ENCODE measurements at places on chromosomes 11 and 22.

GRCh38 chr22:45290410-45290936 is 5.7 kb downstream of the UPK3A start:
- no peak for DNase-seq

- no peak for DNase-seq
Measured at GRCh38 chr11:133639408-133639807, 107.1 kb upstream of the OPCML start.

- DNase-seq, result no peak
Measured at GRCh38 chr11:117259417-117259816, 26.9 kb downstream of the RNF214 start.

DNA sequence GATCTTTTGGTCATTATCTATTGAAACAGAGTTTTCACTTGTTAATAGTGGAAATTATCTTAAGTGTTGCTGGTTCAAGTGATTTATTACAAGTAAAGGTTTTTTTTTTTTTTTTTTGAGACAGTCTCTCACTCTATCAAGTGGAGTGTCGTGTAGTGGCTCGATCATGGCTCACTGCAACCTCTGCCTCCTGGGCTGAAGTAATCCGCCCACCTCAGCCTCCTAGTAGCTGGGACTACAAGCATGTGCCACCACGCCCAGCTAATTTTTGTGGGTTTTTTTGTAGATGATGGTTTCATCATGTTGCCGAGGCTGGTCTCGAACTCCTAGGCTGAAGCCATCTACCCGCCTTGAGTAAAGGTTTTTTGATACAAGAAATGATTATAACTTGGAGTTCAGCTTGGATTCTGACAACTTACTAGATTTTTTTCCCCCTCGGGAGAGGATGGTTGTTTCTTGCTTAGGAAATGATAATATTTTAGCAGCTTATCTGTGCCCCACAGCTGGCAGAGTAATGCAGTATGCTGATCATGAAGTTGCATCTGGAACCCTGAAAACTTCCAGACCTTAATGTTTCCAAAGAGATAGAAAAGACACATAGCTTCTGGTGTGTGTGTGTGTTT is 68.9 kb downstream of the MTMR3 start:
- DNase-seq, result no peak

DNA sequence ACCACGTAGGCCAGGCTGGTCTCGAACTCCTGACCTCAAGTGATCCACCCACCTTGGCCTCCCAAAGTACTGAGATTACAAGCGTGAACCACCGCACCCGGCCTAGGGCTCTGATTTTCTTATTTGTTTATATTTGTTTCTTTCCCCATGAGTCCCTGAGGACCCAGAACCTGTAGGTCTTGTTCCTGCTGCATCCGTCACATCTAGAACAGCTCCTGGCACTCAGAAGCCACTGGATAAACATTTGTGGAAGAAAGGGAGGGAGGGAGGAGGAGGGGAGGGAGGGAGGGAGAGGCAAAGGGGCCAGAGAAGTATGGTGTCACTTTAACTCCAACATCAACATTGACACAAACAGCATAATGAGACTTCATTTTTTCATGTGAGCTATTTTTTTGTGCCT is 67.7 kb downstream of the CELSR1 start:
- DNase-seq, result no peak

GRCh38 chr11:109973486-109973885 is 119.7 kb upstream of the ZC3H12C start:
- DNase-seq, result no peak

DNA sequence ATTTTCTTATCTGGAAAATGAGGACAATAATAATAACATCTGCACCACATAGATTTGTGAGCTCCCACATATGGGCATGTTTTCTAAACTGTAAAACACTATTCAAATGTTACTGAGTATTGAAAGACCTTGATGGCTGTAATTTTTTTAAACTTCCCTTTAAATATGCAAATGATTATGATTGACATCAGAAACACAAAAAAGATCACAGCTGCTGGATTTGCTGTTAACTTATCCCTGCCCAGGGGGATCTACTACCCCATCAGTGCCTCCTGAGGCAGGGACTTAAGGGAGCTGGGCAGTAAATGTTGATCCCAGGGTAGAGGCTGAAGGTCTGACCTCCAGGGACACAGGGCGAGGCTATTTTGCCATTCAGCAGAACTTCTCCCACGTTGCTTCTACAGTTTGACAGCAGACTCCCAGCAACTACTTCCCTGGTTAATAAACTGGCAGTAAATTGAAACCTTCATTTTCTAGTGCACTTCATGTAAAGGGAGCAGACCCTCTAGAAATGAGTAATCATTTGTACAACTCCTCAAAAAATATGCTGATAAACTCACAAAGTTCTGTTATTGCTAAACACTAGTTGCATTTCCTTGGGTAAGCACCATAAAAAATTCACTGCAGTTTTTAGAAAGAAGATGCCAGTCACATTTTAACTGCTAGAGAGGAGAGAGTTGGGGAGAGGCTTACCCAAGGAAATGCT is 20.3 kb downstream of the TMPRSS5 start:
- DNase-seq, result no peak

- DNase-seq, result no peak
Measured at GRCh38 chr11:95499516-95500135, 268.6 kb upstream of the SESN3 start.

GRCh38 chr11:15216678-15217077 is 102.0 kb downstream of the INSC start:
- DNase-seq, result no peak

DNA sequence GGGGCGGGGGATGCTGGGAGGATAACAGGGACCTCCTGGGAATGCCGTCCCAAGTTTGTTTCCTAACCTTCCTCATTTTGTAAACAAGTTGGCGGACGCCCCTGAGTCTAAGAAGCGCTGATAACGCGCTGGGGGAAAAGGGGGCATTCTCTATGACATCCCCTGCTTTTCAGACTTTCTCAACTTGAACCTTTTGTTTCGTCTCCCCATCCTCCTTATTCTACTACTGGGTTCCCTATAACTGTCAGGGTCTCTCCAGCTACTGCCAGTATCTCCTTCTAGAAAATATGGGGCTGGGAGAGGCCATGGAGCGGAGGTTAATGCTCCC is 654 bp downstream of the TMEM86A start:
- DNase-seq, result no peak

DNA sequence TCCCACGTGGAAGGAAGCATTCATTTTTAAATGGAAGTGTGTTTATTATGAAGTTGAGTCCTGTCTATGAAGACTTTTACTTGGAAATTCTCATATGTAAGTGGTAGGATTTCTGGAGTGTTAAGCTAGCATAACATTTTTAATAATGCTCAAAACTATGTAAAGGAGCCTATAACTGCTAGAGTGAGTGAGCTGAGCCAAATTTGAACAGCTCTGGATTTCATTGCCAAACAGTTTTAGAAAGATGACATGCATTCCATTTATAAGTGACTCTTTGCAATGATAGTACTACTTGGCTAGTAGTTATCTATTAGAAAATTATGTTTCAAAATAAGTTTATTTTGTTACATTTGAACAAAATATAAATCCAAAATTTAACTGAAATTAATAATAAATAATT is 721.2 kb downstream of the LUZP2 start:
- DNase-seq, result no peak

DNA sequence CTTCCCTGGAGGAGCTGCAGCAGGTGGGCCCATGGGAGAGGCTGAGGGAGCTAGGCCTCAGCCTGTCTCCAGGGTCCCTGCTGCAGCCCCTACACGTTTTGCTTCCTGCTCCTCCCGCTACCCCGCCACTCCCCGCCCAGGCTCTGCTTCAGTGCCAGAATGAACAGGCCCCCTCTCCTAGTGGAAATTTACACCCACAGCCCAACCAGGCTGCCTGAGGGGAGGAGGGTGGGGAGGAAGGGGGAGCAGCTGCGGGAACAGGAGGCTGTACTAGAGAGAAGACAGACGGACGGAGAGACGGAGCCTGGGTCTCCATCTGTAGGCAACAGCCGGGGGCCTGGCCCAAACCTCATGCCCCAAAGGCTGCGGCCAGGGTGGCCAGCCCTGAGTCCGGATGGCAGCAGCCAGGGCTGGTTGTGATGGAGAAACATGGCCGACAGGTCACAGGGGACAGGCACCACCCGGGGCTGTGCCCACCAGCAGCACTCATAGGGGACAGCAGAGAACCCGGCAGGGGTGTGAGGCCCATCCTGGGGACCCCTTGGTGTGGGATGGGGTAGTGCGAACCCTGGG is 20.6 kb downstream of the FLRT1 start:
- DNase-seq, result no peak

DNA sequence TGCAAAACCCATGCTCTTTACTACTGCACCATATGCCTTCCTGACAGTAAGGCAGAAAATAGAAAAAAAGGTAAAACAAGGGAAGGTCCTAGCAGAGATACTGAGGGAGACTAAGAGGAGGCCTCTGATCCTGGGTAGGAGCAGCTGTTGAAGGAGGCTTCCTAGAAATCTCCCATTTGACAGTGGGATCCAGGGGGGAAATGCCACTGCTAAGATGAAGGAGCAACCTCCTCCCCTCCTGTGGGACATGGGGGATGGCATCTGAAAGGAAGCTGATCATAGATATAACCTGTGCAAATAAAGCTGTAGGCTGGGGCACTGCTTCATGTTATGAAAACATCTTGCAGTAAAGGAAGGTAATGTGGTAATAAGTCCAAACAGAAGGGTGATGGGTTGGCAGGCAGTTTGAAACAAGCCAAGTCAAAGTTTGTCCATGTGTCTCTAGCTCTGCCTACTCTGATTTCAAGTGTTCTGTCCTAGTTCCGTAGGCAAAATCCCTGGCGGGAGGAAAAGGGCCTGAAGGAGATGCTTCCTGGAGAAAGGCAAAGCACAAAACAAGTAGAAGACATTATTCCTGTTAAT is 86.7 kb upstream of the EED start:
- no peak for DNase-seq

GRCh38 chr11:43837879-43838278 is 42.8 kb upstream of the ALKBH3 start:
- no peak for DNase-seq

- DNase-seq, result no peak
Measured at GRCh38 chr22:48647606-48648515, 1179.8 kb downstream of the BRD1 start.

DNA sequence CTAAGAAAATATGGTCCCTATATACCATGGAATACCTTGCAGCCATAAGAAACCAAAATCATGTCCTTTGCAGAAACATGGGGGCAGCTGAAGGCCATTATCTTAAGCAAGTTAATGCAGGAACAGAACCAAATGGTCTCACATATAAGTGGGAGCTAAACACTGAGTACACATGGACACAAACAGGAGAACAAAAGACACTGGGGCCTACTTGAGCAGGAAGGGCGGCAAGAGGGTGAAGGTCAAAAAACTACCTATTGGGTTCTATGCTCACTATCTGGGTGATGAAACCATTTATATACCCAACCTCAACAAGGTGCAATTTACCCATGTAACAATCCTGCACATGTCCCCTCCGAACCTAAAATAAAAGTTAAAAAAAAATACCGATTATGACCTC is 22.5 kb downstream of the GAS2 start:
- DNase-seq, result no peak

DNA sequence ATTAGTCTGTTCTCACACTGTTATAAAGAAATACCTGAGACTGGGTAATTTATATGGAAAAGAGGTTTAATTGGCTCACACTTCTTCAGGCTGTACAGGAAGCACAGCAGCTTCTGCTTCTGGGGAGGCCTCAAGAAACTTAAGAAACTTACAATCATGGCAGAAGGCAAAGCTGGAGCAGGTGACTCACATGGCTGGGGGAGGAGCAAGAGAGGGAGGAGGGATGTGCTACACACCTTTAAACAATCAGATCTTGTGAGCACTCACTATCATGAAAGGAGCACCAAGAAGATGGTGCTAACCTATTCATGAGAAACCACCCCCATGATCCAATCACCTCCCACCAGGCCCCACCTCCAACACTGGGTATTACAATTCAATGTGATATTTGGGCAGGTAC is 381.6 kb downstream of the ETS1 start:
- DNase-seq, result no peak

GRCh38 chr11:27406498-27407354 is 43.7 kb upstream of the CCDC34 start:
- DNase-seq, result no peak

- no peak for DNase-seq
Measured at GRCh38 chr22:36758792-36759271, 17.1 kb downstream of the IFT27 start.

DNA sequence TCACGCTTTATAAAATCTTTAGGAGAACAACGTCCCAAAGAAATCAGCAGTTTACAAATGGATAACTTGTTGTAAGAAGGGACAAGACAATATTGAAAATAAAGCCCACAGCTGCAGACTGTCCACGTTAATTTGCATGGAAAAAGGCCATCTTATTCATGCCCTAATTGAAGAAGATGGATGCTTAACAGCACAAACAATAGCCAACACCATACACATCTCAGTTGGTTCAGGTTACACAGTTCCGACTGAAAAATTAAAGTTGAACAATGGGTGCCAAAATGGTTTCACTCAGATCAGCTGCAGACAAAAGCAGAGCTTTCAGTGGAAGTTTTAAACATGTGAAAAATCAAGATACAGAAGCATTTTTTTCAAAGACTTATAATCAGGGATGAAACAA is 314.2 kb downstream of the RAB38 start:
- DNase-seq, result no peak

GRCh38 chr11:93846411-93846810 is 4.0 kb downstream of the VSTM5 start:
- DNase-seq, result no peak
